Activated T-helper 17 cell treated with anti-CD3 and anti-CD28 coated beads, Interleukin-2, amount 50 U/mL, for 72 hours (primary cell): ENCODE measurements at places on chromosomes 16 and 17.

DNA sequence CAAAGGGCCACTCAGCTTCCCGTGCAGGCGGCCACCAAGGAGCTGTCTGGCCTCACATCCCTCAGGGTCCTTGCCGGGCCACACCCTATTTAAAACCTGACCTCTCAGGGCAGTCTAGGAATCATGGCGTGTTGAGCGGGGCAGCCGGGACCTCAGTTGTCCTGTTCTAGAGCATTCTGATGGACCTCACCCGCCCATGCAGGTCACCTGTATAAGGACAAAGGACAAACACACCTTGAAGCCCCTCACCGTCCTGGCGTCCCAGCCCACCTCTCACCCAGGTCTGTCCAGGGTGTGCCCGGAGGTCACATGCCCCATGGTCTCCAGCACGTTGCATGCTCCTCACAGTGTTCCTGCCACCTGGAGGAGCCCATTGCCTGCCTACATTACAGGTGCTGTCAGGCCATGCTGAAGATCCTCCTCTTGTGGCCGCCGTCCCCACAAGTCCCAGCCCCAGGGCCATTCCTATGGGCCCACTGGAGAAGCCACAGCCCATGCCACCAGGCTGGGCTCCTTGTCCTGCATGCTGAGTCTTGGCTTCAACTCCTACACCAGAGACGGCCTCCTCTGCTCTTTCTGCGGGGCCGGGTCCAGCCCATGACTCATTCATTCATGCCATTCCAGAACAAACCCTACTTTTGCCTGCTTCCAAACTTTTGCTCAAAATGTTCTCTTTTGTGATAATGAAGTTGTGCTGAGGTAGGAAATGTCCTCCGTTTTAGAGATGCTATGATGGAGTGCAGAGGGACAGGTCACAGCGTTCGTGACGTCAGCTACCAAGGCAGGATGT is 46.3 kb downstream of the PEMT start:
- no peak for ATAC-seq

- no peak for ATAC-seq
These were observed 7.9 kb upstream of the TMEM88 start for GRCh38 chr17:7846765-7847661.

DNA sequence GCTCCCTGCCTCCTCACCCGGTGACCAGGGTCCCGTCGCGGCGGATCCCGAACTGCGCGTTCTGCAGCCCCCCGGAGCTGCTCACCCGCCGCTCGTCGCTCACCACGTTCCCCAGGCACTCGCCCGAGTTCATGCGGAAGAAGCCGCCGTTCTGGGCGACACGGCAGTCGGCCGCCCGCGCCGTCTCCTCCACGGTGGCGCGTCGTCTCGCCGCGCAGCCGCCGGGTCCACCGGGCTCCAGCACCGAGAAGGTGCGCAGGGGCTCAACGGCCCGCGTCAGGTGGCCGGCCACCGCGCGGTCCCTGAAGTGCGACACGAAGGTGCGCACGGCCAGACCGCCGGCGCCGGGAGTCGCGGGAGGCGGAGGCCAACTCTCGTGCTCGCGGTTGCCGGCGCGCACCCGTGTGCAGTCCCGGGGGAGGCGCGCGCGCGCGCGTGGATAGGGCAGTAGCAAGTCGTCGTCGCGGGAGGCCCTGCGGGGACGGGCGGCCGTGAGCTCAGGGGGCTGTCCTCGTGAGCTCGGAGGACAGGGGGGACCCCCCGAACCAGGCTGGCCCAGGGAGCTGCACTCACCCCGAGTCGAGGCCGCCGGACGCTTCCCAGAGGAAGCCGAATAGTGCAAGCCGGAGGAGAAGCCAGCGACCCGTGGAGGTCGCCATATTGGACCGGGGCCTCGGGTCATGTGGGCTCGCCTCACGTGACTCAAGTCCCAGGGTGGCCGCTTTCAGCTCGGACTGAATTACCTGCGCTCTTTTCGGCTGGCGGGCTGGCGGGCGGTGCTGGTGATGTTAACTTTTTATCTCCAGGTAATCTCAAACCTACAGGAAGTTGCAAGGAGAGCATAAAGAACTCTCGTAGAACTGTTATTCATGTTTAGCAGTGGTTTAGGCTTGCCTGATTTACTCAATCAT is at the start of gene NAGPA:
NAGPA (minus strand) TSS at position 680 of the 911 bp plus-strand sequence; CDS start at position 659, 21 bp downstream.
- peak; percentile 97 for ATAC-seq

DNA sequence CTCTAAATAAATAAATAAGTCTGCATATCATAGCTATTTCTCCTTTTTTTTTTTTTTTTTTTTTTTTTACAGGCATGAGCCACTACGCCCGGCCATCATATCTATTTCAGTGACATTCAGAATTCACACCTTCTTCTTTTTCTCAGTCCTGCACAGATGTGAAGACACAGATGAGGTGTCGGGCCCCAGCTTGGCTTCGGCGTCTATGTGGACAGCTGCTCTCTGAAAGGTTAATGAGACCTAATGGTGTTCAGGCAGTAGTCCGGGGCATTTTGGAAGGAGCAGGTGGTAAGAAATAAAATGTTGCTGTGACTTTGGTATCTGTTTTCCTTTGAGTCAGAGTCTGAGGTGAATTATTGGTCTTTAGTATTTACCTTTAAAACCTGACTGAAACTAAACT is 23.6 kb downstream of the TANGO6 start:
- no peak for ATAC-seq

GRCh38 chr17:19417611-19418010 is 6.6 kb downstream of the RNF112 start:
- peak; percentile 28 for ATAC-seq

DNA sequence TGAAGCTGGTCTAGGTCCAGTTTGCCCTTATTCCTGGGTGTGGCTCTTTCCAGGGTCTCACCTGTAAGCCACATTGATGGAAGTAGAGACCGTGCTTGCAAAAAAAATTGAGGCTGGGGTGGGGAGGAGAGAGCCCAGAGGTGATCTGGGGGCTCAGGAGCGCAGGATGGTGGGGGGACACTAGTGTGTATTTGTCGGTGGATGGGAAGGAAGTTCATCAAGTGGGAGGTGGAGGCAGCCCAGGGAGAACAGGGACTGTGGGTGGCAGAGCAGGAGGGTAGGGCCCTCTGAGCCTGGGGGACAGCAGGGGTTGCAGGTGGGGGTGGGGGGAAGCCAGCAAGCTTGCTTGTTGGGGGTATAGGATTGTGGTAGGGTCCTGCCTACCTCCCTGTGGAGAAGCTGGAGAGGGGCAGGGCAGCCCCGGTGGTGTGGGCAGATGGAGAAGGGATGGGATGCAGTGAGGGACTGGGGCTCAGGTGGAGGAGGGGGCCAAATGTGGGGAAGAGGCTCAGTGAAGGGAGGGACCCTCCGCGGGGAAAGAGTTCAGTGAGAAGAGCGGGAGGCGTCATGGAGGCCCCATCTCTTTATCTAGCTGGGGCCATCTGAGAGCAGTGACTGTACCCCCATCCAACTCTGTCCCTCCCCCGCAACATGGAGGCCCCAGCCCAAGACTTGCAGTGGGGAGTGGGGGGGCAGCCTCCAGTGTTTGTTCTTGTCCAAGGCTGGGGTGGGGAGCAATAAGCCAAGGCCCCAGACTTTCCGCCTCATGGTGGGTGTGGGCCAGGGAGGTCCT is 17.2 kb upstream of the TMEM92 start:
- ATAC-seq = no peak

DNA sequence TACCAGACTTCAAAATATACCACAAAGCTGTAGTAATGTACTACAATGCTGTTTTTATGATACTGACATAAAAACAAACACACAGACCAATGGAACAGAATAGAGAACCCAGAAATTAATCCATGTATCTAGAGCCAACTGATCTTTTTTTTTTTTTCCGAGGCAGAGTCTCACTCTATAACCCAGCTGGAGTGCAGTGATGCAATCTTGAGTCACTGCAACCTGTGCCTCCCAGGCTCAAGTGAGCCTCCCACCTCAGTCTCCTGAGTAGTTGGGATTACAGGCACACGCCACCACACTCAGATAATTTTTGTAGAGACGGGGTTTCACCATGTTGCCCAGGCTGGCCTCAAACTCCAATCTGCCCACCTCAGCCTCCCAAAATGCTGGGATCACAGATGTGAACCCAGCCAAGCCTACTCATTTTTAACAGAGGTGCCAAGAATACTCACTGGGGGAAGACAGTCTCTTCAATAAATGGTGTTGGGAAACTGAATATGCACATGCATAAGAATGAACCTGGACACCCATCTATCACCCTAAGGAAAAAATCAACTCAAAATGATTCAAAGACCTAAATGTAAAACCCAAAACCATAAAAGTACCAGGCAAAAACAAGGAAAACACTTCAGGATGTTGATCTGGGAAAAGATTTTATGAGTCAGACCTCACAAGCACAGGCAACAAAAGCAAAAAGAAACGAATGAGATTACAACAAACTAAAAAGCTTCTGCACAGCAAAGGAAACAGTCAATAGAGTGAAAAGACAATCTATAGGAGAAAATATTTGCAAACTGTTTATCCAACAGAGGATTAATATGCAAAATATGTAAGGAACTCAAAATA is 63.1 kb downstream of the STX8 start:
- ATAC-seq = no peak

DNA sequence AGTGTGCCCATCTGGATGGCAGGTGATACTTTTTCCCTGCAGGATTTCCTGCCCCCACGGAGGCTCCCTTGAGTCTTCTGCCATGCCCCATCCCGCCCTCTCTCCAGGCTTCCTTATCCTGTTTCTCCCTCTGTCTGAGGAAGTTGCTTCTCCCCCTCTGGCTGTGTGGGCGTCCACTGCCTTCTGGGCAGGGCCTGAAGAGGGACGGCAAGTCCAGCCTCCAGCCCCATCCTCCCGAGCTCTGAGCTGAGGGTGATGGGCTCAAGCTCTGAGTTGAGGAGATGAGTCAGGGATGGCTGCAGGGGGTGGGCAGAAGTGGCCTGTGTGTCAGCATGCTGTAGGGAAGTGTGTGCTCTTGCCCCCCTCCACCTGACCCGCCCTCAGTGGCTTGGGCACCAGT is 14.2 kb upstream of the RAP1GAP2 start:
- ATAC-seq = no peak

DNA sequence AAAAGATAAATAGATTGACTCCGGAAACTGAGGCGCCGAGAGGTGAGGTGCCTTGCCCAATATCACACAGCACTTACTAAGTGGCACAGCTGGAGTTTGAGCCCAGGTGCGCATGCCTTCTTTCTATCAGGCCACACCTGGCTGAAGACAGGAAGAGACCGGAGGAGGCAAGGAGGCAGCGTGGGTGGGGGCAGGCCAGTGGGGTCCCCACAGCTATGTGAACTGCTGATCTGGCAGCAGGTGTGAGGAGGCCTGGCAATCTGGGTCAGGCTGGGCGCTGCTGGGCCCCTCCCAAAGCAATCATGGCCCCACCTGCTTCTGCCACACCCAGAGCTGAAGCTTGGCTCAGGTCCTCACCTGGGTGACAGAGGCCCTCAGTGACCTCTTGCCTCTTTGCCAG is 1.9 kb upstream of the GDPD3 start:
- ATAC-seq = peak; percentile 37

GRCh38 chr16:2715519-2715918 is 4.5 kb downstream of the PRSS27 start:
- ATAC-seq = peak; percentile 77

DNA sequence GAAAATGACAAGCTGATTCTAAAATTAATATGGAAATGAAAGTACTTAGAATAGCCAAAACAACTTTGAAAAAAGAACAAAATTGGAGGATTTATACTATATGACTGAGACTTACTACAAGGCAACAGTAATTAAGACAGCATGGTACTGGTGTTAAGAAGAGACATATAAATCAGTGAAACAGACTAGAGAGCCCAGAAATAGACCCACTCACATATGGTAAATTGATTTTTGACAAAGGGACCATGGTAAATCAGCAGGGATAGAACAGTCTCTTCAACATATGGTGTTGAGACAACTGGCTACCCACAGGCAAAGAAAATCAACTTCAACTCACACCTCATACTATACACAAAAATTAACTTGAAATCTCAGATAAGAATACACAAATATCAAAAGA is 12.9 kb downstream of the CMC2 start:
- no peak for ATAC-seq

- no peak for ATAC-seq
These were observed 173.7 kb downstream of the HS3ST3B1 start for GRCh38 chr17:14474591-14474990.

- ATAC-seq = no peak
These were observed 4.7 kb downstream of the ZNF750 start for GRCh38 chr17:82835122-82835521.

- ATAC-seq = peak; percentile 25
These were observed 836 bp upstream of the MMP15 start for GRCh38 chr16:58024486-58025350.

DNA sequence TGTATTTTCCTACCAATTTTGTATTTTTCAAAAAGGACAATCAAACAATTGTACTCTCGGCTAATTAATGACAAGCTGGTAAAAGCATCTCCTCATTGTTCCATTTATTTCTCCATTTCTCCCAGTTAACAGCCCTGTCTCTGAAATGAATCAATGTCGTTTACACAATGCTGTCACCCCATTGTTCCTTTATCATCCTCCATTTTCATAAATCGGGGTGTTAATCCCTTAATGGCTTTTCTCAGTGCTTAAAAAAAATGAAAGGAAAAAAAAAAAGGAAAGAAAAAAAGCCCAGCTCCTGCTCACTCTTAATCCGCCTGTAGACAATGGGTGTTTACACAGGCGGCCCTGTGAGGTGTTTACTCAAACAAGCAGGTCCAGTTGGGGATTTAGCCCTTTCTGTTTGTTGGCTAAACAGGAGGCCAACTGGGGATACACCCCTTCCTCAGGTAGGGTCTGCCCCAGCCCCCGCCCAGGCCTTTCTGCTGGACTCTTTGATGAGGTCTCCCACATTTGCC is 86.8 kb upstream of the SALL1 start:
- no peak for ATAC-seq

GRCh38 chr17:4475001-4475400 is 23.7 kb upstream of the SPNS2 start:
- ATAC-seq = no peak

DNA sequence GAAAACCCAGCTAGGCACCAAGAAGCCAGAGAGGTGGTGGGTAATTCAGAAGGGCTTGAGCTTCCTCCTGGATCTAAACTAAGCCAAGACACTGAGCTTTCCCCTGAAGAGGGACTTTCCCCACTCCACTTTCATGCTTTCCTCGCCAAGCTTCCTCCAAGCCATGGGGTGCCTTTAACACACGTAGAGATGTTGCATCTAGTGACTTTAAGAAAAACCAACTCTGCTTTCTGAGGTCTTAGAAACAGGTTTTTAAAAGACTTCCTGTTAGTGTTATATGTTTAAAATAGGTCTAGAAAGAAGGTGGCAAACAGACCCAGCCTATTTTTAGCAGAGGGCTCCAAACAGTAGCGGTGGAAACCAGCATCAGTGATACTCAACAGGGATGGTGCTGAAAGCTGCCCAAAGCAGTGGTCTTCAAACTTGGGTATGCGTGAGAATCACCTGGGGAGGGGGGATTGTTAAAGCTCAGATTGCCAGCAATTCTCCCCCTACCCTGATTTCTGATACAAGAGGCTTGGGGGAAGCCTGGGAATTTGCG is 585.6 kb downstream of the CDH13 start:
- ATAC-seq = no peak

GRCh38 chr17:3949418-3949817 is 14.8 kb downstream of the ATP2A3 start:
- ATAC-seq = no peak

GRCh38 chr17:15291674-15292361 is 26.7 kb upstream of the PMP22 start:
- no peak for ATAC-seq

- no peak for ATAC-seq
These were observed 183.5 kb downstream of the KCNJ2 start for GRCh38 chr17:70352834-70353233.
